ENCODE measurements at places on chromosomes 5 and 9. TPM values are rescaled to one million over a fixed set of nuclear protein-coding genes. Genes with fewer than 3 reads are reported as not detected.

GRCh38 chr9:32378496-32378895 is 5.9 kb upstream of the ACO1 start:
- peaks cover 34% of the 10 kb centered on the region for H3K27me3 ChIP-seq
- no peaks in the 10 kb centered on the region for H3K36me3 ChIP-seq
- DNase-seq, result no peak
- peaks cover 10% of the 10 kb centered on the region for H3K4me1 ChIP-seq
- H3K27ac ChIP-seq, result no peak overlapping the region
- peak overlapping the region; percentile 5 for H3K4me3 ChIP-seq

GRCh38 chr9:121331992-121332685 is 37.9 kb downstream of the STOM start:
- peaks cover 1% of the 10 kb centered on the region for H3K4me1 ChIP-seq
- no peak for DNase-seq
- H3K27ac ChIP-seq, result no peak overlapping the region
- H3K4me3 ChIP-seq, result no peak overlapping the region
- no peaks in the 10 kb centered on the region for H3K27me3 ChIP-seq
- H3K36me3 ChIP-seq, result peaks cover 12% of the 10 kb centered on the region

GRCh38 chr5:87729781-87730180 is 317.1 kb upstream of the CCNH start:
- no peak for DNase-seq
- no peaks in the 10 kb centered on the region for H3K36me3 ChIP-seq
- no peaks in the 10 kb centered on the region for H3K4me1 ChIP-seq
- no peak overlapping the region for H3K4me3 ChIP-seq
- no peak overlapping the region for H3K27ac ChIP-seq

- peak overlapping the region; percentile 99 for H3K27ac ChIP-seq
- no peak for DNase-seq
- H3K4me1 ChIP-seq, result peaks cover 52% of the 10 kb centered on the region
- peaks cover 4% of the 10 kb centered on the region for H3K36me3 ChIP-seq
These were observed 1.4 kb downstream of the ETF1 start for GRCh38 chr5:138541511-138542179.

DNA sequence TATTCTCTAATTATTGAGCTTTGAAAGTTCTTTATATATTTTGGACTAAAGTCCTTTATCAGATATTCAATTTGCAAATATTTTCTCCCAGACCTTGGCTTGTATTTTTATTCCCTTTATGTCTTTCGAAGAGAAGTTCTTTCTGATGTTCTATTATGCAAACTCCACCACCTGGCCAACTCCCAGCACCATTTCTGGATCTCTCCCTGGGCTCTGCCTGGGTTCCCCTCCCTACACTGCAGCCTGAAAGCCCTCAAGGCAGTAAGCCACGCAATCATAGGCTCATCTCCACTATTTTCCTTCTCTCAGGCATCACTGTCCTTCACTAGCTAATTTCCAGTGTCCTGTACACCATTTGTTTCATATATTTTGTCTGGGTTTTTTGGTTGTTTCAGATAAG is 76.1 kb downstream of the GRAMD2B start:
- H3K27ac ChIP-seq, result no peak overlapping the region
- no peak for DNase-seq
- peaks cover 1% of the 10 kb centered on the region for H3K36me3 ChIP-seq
- peaks cover 6% of the 10 kb centered on the region for H3K4me1 ChIP-seq
- no peak overlapping the region for H3K4me3 ChIP-seq
- H3K27me3 ChIP-seq, result no peaks in the 10 kb centered on the region

DNA sequence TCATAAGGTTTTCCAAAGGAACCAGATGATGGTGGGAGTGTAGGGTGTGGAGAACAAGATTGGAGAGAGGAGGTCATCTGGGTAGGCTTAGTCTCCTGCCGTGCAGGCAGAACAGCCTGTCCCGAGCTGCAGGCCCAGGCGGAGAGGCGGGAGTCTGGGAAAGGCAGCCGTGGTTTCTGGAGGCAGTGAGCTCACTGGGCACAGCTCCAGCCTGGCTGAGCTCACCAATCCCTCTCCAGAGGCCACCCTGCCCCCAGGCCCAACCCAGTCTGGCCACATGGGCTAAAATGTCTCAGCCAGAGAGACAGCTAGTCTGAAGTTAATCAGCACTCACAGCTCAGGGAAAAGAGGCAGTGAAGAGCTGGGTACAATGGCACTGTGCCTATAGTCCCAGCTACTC is 12.3 kb downstream of the P4HA2 start:
- H3K27ac ChIP-seq, result no peak overlapping the region
- H3K4me3 ChIP-seq, result no peak overlapping the region
- no peaks in the 10 kb centered on the region for H3K4me1 ChIP-seq
- H3K27me3 ChIP-seq, result no peaks in the 10 kb centered on the region
- H3K36me3 ChIP-seq, result peaks cover 19% of the 10 kb centered on the region

- peaks cover 53% of the 10 kb centered on the region for H3K36me3 ChIP-seq
- peaks cover 27% of the 10 kb centered on the region for H3K4me1 ChIP-seq
- no peak for DNase-seq
These were observed 36.3 kb downstream of the KLHL3 start for GRCh38 chr5:137699336-137700281.

DNA sequence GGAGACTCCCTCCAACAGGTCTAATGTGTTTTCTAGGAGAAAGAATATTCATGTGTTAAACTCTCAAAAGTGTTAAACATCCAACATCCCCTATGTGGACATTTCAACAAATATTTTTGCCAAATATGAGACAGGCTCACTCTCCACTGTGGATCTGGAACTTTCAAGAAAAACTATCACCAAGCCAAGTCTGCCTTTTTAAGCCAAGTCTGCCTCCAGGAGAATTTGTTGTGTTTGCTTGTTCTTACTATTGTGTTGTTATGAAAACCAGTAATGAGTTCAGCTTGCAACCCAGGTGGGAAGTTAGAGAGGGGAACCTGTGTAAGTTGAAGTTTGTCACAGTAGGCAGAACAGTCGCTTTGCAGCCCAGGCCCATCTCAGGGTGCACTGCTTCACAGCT is 228.1 kb downstream of the NFIB start:
- no peak overlapping the region for H3K27ac ChIP-seq
- DNase-seq, result no peak
- H3K27me3 ChIP-seq, result no peaks in the 10 kb centered on the region
- H3K4me1 ChIP-seq, result no peaks in the 10 kb centered on the region
- no peaks in the 10 kb centered on the region for H3K36me3 ChIP-seq

- peaks cover 36% of the 10 kb centered on the region for H3K36me3 ChIP-seq
- DNase-seq, result no peak
- H3K27me3 ChIP-seq, result no peaks in the 10 kb centered on the region
- no peak overlapping the region for H3K27ac ChIP-seq
- H3K4me1 ChIP-seq, result no peaks in the 10 kb centered on the region
These were observed 31.5 kb downstream of the MLANA start for GRCh38 chr9:5922192-5922591.

DNA sequence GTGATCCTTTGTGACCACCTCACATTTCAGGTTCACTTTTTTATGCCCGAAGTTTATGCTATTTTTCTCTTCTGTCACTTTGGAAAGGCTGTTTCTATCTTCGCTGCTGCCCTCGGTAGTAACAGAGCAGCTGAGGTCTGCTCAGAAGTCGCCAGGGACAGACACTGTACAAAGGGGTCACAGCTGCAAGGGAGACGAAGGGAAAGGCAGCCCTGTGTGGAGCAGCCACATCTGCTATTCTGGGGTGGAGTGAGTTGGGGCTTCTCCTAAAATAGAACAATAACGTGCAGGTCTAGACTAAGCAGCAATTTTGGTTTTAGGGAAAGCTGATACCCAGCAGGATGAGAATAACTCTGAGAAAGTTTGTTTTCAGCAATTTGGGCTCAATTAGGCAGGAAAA is 72.5 kb downstream of the ACTL7B start:
- H3K36me3 ChIP-seq, result no peaks in the 10 kb centered on the region
- DNase-seq, result no peak
- H3K4me3 ChIP-seq, result no peak overlapping the region

DNA sequence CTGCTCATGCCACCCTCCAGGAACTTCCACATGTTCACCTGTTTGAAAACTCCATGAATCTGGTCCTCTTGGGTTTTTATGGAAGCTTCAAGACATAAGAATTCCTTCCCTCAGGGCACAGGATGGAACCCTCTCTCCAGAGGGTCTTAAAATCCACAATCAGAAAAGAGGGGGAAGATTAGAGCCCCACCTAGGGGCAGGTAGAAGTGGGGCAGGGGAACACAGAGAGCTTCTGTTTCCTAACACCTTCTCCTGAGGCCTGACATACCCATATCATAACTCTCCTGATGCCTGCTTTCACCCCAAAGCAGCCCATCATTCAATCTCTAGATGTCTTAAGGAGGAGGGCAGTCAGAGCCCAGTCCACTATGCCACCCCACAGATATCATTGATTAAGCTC is 1087.7 kb upstream of the ARRDC3 start:
- DNase-seq, result no peak
- no peak overlapping the region for H3K4me3 ChIP-seq
- no peak overlapping the region for H3K27ac ChIP-seq
- no peaks in the 10 kb centered on the region for H3K27me3 ChIP-seq
- no peaks in the 10 kb centered on the region for H3K36me3 ChIP-seq

- no peaks in the 10 kb centered on the region for H3K36me3 ChIP-seq
- H3K4me3 ChIP-seq, result no peak overlapping the region
- DNase-seq, result no peak
- H3K4me1 ChIP-seq, result no peaks in the 10 kb centered on the region
- no peak overlapping the region for H3K27ac ChIP-seq
- no peaks in the 10 kb centered on the region for H3K27me3 ChIP-seq
These were observed 772.1 kb upstream of the CDH9 start for GRCh38 chr5:27810458-27810857.

DNA sequence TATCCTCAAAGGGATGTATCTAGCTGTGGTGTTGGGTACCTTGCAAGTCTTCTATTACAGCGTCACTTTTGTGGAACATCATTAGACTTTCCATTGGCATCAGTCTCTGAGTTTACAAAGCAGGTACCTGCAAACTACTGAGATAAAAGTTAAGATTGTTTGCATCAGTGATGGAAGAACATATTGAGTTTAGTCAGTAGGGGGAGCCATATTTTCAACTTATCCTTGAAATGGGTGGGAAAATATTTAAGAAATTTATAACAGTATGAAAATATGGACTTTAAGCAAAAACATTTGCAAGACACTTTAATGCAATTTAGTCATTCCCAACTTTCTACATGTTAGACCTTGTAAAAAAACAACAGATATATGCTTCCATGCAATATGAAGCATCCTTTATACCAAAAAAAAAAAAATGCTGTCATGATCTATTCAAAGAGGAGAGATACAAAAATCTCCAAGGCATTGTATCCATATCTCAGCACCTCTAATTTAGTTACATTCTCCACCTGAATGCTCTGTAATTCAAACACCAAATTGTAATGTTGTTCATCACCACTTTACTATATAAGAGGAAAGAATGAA is 98.6 kb upstream of the ADAMTS19 start:
- H3K27me3 ChIP-seq, result no peaks in the 10 kb centered on the region
- no peak overlapping the region for H3K4me3 ChIP-seq

DNA sequence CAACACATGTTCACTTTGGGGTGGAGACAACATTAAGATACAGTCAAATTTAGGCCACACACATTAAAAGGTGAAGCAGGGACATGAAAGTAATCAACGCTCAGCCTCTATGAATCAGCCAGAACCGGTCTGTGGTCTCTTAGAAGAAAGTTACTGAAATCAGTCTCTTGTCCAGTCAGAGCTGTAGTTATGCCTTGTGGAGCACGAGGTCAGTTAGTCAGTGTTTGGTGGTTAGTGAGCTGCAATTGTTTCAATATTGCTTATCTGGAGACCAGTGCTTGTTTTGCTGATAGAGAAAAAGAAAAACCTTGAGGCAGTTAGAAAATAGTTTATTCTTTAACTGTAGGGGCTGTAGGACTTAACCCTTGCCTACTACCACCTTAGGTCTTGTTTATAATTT is 157.8 kb upstream of the RASEF start:
- H3K27me3 ChIP-seq, result peaks cover 28% of the 10 kb centered on the region
- H3K27ac ChIP-seq, result no peak overlapping the region
- H3K4me3 ChIP-seq, result no peak overlapping the region
- peaks cover 3% of the 10 kb centered on the region for H3K4me1 ChIP-seq
- H3K36me3 ChIP-seq, result no peaks in the 10 kb centered on the region
- DNase-seq, result no peak

GRCh38 chr9:115969096-115969495 is 184.5 kb upstream of the PAPPA start:
- H3K4me3 ChIP-seq, result no peak overlapping the region
- H3K27ac ChIP-seq, result no peak overlapping the region
- DNase-seq, result no peak

GRCh38 chr5:123783421-123783820 is 271.4 kb downstream of the CSNK1G3 start:
- no peak for DNase-seq
- no peaks in the 10 kb centered on the region for H3K4me1 ChIP-seq
- H3K27ac ChIP-seq, result no peak overlapping the region
- no peak overlapping the region for H3K4me3 ChIP-seq
- H3K36me3 ChIP-seq, result no peaks in the 10 kb centered on the region
- H3K27me3 ChIP-seq, result no peaks in the 10 kb centered on the region

The XRCC4 gene
- total RNA-seq, result 10.7 TPM

The TERT gene
- 0.36 TPM for total RNA-seq

The MSX2 gene
- total RNA-seq, result not detected

The PCDHB5 gene
- total RNA-seq, result not detected

The PCDHB3 gene
- not detected for total RNA-seq

The PPP3R2 gene
- not detected for total RNA-seq
